Neuronal stem cell (in vitro differentiated cells): ENCODE measurements at places on chromosomes 7 and 10.

- no peak for DNase-seq
Measured at GRCh38 chr7:41448104-41448503, 254.8 kb downstream of the INHBA start.

GRCh38 chr10:7412237-7412927, 1.5 kb upstream of the SFMBT2 start:
- no peak for DNase-seq

- DNase-seq = no peak
Measured at GRCh38 chr10:128364631-128365030, 238.4 kb upstream of the MKI67 start.

DNA sequence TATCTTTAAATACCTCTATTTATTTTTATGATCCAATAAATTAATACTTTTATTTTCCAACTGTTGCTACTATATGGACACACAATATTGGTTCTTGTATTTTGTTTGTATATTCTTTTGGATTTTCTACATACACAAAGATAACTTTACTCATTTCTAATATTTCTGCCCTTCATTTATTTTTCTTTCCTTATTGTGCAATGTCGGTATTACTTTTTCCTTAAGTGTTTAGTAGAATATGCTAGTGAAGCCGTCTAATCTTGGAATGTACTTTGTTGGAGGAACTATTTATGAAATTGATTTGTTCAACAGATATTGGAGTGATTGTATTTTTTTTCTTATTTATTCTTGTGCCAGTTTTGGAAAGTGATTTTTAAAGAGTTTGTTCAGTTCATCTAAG, 94.0 kb downstream of the ORC5 start:
- no peak for DNase-seq

- no peak for DNase-seq
Measured at GRCh38 chr10:69142983-69143382, 19.0 kb downstream of the VPS26A start.

DNA sequence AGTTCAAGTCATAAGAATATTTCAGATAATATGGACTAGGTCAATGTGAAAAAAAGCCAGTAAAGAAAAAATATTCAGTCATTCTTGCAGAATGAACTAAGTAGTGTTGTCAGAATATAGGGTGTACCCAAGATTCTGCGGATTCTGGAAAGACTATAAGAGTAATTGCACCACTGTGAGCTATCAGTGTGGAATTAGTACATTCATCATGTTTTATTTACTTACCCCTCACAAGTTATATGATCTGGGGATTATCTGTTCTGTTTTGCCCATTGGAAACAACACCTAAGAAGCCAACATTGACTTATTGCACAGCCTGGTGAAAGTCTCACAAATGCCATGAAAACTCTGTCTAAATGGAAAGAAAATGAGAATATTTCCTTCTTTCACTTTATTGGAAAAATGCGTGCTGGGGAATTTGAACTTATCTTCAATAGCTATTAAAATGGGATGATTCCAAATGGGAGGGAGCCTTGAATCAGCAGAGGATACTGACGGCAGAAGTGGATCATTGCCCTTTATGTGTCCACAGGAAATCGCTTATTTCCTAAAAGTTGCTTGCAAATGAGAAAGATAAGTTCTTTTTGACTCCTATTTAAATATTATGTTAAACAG, 563.3 kb upstream of the POM121L12 start:
- DNase-seq = no peak

DNA sequence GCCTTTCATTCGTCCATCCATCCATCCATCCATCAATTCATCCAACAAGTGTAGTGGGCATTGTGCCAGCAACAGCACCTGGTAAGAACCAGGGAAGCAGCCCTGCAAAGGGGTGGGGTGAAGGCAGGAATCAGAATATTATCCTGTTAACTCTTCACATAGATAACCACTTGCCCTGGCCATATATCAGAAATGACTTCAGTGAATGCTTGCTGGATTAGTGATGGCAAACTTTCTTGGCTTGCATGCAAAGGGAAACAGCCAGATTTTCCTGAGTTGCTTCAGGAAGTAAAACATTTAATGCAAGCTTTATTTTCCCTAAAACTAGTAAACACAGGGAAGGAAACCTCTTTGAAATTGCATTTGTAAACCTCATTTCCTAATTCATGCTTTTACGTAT, 743 bp downstream of the OR2A5 start:
- no peak for DNase-seq

GRCh38 chr7:786472-787255, 45.6 kb upstream of the SUN1 start:
- DNase-seq = peak; percentile 32

GRCh38 chr7:48025624-48026023, 3.3 kb downstream of the SUN3 start:
- no peak for DNase-seq

DNA sequence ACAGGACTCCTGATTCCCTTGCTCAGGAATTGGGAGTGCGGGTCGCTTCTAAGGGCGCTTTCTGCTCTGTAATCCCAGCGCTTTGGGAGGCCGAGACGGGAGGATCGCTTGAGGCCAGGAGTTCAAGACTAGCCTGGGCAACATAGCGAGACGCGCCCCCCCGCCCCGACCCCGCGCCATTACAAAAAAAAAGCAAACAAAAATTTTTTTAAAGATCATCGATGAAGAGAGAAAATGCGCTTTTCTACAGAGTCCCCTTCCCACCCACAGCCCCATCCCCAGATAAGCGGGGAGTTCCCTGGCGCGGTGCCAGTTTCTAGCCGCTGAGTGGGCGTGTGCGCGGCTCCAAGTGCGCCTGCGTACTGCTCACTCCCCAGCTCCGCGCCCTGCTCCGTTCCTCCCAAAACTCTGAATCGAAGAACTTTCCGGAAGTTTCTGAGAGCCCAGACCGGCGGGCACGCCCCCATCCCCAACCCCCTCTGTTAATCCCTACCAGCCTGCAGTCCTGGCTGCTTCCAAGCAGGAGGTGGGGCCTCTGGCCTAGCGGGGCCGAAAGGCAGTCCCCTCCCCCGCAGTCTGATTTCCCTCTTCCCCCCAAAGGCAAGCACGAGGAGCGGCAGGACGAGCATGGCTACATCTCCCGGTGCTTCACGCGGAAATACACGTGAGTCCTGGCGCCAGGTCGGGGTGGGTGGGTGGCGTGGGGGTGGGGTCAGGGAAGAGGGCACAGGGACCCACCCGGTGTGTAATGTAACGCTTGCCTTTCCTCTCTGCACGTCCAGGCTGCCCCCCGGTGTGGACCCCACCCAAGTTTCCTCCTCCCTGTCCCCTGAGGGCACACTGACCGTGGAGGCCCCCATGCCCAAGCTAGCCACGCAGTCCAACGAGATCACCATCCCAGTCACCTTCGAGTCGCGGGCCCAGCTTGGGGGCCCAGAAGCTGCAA, 1.0 kb downstream of the HSPB1 start:
- peak; percentile 88 for DNase-seq

DNA sequence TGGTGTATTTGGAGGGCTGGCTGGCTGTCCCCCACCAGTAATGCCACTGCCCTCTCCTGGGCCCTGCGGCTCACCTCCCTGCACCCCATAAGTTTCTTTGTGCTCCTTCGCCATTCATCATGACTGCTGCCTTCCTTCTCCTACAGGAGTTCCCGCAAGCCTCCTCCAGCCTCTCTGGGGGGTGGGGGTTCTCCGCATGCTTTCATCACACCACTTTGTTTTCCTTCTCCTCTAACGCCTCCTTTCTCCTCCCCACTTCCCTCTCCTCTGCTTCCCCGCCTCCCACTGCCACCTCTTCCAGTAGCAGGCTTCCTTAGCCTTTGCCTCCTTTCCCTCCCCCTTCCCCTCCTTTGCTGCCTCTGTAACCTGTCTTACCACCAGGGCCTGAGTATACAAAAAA, 58.1 kb downstream of the PAX2 start:
- no peak for DNase-seq

- DNase-seq = no peak
Measured at GRCh38 chr10:86310702-86311101, 55.9 kb downstream of the GRID1 start.

DNA sequence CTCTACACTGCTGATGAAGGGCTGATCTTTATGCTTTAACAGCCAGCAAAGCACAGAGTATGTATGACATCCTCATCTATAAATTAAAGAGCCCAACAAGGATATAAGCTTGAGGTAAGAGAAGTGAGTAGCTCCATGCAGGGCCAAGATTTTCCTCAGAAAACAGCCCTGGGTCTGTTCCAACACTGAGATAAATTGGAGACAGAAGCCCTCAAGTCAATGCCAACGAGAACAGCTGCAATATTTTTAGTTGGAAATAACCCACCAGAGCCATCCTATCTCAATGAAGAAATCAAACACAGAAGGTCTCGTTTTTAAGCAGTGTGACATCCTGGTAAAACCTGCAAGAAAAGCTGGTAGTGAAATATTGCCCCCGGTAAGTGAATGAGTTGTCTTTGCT, 297.0 kb upstream of the AUTS2 start:
- no peak for DNase-seq

- DNase-seq = no peak
Measured at GRCh38 chr7:44505595-44505994, 15.1 kb upstream of the NUDCD3 start.

- DNase-seq = no peak
Measured at GRCh38 chr7:91185771-91186170, 78.5 kb upstream of the FZD1 start.

DNA sequence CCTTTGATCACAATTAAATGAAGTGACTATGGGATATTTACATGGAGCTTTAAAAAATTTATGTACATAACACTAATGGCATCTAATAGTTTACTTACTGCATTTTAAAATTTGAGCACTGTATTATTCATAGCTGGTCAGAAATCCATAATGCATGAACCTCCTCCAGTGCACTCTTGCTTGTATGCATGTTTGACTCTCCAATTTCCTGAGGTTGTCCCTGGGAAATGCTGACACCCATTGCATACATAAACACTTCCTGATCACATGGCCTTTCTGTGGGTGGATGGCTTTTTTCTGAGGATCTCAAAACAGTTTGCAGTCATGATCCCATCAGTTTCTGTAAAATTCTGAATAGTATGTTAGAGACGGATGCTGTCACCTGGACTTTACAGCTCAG, 577.8 kb downstream of the REEP3 start:
- no peak for DNase-seq

- DNase-seq = no peak
Measured at GRCh38 chr7:128948312-128948973, 10.7 kb downstream of the IRF5 start.

DNA sequence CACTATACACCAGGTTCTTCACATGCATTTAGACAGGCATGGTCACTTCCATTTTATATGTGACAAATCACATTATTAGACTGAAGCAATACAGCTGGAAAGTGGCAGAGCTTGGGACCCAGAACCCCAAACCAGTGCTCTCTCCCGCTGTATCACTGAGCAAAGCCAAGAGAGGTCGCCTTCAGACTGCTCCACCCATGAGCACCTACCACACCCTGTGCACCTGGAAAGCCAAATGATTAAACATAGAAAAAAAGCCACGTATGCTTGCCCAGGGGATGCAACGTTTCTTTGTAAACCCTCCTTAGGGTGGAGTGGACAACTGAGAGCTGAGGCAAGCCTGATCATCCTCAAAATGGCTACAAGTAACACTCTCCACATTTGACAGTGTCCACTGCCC, 72.5 kb downstream of the CCDC6 start:
- DNase-seq = no peak

DNA sequence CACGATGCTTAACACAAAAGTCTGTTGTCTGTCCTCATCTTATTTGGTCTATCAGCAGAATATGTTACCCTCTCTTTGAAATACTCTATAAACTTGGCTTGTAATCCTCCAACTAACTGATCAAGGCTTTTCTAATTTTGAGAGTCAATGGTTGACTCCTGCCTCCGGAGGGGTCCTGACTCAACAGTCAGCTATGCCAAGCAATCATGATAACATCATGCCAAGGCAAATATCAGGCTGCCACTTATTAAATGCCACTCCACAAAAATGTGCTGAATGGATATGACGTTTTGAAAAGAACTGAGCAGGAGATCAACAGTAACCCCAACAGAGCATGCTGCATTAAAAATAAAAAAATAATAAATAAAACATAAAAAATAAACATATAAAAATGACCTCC, 116.1 kb downstream of the PARD3 start:
- no peak for DNase-seq

DNA sequence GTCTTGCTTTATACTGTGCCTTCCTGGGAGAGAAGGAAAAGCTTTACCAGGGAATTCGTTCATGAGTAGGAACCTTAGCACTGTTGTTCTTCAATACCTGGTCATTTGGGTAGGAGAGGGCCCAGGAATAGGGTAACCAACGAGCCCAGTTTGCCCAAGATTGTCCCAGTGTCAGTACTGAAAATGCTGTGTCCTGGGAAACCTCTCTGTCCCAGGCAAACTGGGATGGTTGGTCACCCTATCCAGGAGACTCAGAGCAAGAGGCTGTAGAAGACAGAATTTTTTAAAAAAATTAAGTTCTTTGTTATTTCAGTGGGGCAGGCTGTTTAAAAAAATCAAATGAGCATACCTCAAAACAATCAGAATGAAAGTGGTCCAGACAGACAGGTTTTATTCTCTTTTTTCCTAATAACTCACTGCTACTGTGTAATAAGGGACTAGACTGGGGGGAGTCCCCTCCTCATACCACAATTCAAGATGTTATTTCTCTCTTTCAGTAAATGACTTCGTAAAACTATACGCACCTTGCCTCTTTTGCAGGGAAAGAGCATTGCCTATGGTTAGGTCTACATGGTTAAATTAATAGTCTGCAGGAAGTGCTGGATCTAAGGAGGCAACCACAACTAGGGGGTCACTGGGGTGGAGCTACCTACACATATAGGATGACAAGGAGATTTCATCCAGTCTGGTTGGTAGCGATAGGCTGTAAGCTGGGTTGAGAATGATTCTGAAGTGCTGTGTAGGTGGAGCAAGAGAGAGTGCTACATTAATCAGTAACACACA, 41.1 kb upstream of the FAM133B start:
- DNase-seq = no peak

DNA sequence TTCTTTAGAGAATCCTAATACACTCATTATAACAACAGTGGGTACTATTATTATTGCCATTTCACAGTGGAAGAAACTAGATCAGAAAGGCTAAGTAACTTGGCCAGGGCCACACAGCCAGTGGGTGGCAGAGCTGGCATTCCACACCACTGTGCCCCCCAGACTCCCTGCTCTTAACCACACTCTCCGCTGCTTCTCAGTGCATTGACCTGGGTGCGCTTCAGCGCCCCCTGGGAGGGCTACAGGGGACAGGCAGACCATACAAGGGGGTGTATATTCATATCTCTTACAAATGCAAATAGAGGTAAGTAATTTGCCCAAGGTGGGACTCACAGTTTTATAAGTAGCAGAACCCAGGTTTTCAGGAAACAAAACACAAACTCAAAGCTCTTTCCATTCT, 77.0 kb upstream of the NMT2 start:
- DNase-seq = no peak

- DNase-seq = no peak
Measured at GRCh38 chr7:64838691-64839090, 44.5 kb downstream of the ZNF138 start.

DNA sequence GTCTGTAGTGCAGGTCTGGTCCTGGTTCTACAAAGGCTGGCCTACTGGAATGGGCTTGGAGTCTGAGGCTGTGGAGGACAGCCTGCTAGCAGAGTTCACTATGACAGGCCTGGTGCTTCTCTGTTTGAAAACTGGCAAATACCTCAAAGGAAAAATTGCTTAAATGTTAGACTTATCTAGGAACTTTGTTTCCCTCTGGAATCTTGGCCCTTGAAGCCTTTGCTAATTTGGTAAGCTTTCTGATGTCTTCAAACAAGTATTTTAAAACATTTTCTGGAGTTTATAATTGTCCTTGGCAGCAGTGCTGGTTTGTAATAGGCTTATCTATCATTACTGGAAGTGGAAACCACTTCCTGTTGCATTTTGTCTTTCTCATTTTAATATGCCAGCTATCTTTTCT, 139.7 kb downstream of the TMEM26 start:
- no peak for DNase-seq

- DNase-seq = no peak
Measured at GRCh38 chr10:76922666-76923065, 714.9 kb downstream of the KCNMA1 start.
